ENCODE measurements at places on chromosomes 5 and 9.
A peak's percentile ranks its signal among the peaks of the same experiment; 100 is the strongest.

DNA sequence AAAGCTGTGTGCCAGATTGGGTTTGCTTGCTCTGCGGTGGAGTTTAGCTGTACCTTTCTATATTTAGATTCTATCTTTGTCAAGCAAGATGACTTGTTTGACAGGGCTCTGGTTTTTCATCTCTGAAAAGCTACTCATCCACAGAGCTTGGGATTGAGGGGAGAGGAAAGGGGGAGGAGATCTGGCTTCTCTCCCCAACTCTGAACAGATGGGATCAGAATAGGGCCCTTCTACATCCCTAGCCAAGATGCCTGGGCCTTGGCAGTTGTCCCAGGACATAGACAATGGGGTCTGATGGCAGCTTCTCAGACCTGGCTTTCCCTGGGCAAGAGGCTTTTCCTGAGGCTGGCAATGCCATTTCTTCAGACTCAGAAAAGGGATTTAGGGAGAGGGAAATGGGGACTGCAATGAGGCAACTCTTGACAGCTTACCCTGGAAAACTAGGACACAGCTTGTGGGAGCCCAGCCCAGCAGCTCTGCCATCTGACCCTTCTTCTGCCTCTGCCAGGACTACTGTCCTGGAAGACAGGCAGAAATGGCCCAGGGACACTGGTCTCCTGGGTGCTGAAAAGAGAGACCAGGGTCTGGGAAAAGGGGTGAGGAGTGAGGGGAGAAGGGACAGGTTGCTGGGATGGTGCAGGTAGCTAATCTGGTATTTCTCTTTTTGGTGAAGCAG, 50.2 kb upstream of the ASTN2 start:
- H3K4me1 ChIP-seq: no peaks in the 10 kb centered on the region
- no peak overlapping the region for H3K27ac ChIP-seq
- H3K36me3 ChIP-seq: no peaks in the 10 kb centered on the region
- no peak for DNase-seq

GRCh38 chr5:57324861-57325260, 151.0 kb downstream of the GPBP1 start:
- no peak overlapping the region for H3K4me3 ChIP-seq
- H3K4me1 ChIP-seq: peaks cover 19% of the 10 kb centered on the region
- H3K27ac ChIP-seq: no peak overlapping the region

- H3K27me3 ChIP-seq: no peaks in the 10 kb centered on the region
- no peak overlapping the region for H3K4me3 ChIP-seq
- no peak for DNase-seq
Observed at GRCh38 chr5:22390888-22391287, 462.3 kb downstream of the CDH12 start.

GRCh38 chr5:133778636-133779035, 166.3 kb upstream of the FSTL4 start:
- no peak overlapping the region for H3K4me3 ChIP-seq
- no peaks in the 10 kb centered on the region for H3K27me3 ChIP-seq
- H3K36me3 ChIP-seq: no peaks in the 10 kb centered on the region
- no peak for DNase-seq

GRCh38 chr5:75020016-75020656, 32.2 kb downstream of the GCNT4 start:
- peaks cover 31% of the 10 kb centered on the region for H3K4me1 ChIP-seq
- H3K27ac ChIP-seq: no peak overlapping the region
- H3K27me3 ChIP-seq: no peaks in the 10 kb centered on the region
- H3K36me3 ChIP-seq: no peaks in the 10 kb centered on the region

DNA sequence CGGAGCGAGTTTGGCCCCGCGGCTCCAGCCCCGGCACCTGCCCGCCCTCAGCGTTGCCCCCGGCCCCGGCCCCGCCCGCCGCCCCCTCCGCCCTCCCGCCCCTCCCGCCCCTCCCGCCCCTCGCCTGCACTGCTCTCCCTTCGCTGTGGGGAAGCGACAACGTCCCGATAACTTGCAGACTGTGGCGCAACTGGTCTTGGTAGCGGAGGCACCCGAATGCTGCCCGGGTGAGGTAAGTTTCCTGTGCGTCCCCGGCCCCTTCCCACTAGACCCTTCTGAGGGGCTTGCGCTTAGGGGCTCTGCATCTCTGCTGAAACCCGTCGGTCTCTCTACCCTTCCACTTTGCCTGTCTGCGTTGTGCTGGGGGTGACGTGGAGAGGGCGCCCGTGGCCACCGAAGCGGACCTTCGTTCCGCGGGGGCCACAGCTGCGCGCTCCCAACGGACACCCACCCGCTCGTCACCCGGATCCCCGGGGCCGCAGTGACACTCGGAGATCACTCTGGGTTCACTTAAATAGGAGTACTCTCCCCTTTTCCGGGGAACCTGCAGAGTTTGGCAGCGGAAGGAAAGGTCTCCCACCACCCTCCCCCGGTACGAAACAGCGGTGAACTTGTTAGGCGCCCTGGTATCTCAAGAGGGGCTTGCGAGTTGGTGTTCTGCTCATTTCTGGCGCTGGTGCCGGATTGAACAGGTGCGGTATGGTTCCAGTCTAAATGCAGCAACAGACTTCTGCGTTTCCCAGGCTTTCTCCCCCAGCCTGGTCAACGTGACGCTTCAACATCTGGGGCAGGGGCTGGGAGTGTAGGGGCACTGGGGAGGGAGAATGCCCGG, 707 bp downstream of the PIP5K1B start:
- peak overlapping the region; percentile 83 for H3K4me3 ChIP-seq
- DNase-seq: peak; percentile 36
- no peaks in the 10 kb centered on the region for H3K36me3 ChIP-seq
- no peak overlapping the region for H3K27ac ChIP-seq
- H3K4me1 ChIP-seq: peaks cover 24% of the 10 kb centered on the region

DNA sequence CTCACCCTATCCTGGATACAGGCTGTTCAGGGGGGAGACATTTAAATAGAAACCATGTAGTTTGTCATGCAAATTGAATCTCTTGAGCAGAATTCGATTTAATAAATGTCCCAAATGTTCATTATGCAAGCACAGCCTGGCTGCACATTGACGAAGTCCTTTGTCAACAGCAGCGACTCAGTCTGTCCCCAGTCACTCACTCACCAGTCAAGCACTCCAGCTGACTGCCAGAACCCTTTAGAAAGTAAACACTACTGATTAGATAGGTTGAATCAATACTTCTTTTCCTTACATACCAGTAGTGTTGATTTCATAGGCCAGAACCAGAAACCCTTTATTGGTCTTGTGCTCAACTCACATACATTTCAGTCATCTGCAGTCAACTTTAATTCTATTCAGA, 27.5 kb downstream of the CDH6 start:
- H3K4me3 ChIP-seq: no peak overlapping the region
- DNase-seq: no peak
- no peaks in the 10 kb centered on the region for H3K4me1 ChIP-seq
- H3K27ac ChIP-seq: no peak overlapping the region
- H3K36me3 ChIP-seq: no peaks in the 10 kb centered on the region
- H3K27me3 ChIP-seq: peaks cover 3% of the 10 kb centered on the region

- peaks cover 7% of the 10 kb centered on the region for H3K27me3 ChIP-seq
- H3K36me3 ChIP-seq: no peaks in the 10 kb centered on the region
- H3K27ac ChIP-seq: no peak overlapping the region
- H3K4me3 ChIP-seq: no peak overlapping the region
Observed at GRCh38 chr5:2391566-2391965, 359.9 kb downstream of the IRX2 start.

GRCh38 chr5:174378121-174378874, 332.8 kb downstream of the NSG2 start:
- H3K4me3 ChIP-seq: no peak overlapping the region
- H3K27me3 ChIP-seq: no peaks in the 10 kb centered on the region
- DNase-seq: no peak
- no peaks in the 10 kb centered on the region for H3K4me1 ChIP-seq
- no peaks in the 10 kb centered on the region for H3K36me3 ChIP-seq
- H3K27ac ChIP-seq: no peak overlapping the region

- no peaks in the 10 kb centered on the region for H3K27me3 ChIP-seq
- H3K36me3 ChIP-seq: no peaks in the 10 kb centered on the region
- DNase-seq: no peak
- H3K27ac ChIP-seq: no peak overlapping the region
Observed at GRCh38 chr9:128001779-128002298, 21.1 kb upstream of the EEIG1 start.
